ENCODE measurements at places on chromosomes 16 and 17. TPM values are rescaled to one million over a fixed set of nuclear protein-coding genes. Genes with fewer than 3 reads are reported as not detected.

Gene LHX1
- not detected for total RNA-seq

DNA sequence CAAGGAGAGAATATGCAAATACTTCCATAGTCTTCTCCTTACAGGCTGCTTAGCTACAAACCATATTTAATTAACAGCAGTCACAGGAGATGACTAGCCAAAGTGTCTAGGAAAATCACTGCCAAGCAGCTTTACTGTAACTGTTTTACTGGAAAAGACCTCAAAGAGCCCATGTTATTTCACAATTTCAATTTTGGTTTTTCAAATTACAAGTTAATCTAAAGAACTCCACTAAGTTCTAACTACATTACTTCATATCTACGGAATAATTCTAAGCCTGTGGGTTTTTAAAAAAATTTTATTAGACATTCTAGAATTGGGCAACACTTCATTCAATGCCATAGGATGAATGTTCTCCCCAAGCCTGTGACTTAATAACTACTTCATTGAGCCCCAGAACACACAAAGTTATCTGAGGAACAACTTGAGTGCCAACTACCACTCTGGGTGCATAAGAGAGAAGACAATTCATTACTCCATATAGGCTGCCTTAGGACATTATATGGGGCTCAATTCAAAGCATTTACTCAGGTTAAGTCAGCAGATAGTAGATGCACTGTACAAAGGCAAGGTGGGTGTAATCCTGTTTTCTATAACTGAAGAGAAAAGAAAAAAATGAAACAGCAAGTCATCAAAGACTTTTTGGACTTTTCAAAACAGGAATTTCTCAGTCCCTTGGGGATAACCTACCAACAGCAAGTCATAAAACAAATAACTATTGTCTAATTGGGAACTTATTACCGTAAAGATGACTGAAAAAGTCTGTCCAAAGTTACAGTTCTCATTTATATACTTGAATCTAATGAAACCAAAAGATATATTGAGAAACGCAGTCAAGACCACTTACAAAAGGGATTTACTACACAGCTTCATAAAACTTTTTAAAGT, 33.0 kb downstream of the STAT3 start:
- DNase-seq, result no peak

DNA sequence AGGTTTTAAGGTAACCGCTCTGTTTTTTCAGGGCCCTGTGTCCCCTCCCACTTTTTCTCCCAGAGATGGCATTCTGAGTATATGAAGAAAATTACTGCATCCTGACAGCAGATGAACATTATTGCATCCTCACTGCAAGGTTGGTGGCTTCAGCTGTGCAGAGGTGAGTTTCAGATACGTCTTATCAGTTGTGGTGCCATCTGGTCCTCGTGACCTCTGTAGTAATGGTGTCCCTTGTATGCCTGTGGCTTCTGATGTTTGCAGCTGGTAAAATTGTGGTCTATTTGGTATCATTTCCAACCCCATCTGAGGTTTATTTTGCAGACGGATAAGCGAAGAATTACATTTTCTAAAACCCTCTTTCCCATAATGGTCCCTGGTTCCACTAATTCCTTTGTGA, 417.0 kb downstream of the HS3ST3B1 start:
- no peak for DNase-seq

DNA sequence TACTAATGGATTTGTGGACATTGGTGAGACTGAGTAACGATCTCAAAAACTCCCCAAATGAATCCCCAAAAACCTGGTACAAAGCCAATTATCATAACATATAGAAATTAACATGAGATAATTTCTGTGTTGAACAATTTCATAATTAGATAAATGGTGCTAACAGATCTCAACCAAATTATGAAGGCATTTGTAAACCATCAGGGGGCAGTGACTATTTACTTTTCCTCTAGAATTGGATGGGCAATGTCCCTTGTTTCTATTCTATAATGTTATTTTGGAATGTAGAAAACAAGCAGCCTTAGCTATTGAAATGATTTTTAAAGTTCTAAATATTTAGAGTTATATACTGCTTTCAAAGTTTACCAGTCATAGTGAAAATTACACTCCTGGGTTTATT, 57.8 kb downstream of the MYH10 start:
- DNase-seq, result no peak

DNA sequence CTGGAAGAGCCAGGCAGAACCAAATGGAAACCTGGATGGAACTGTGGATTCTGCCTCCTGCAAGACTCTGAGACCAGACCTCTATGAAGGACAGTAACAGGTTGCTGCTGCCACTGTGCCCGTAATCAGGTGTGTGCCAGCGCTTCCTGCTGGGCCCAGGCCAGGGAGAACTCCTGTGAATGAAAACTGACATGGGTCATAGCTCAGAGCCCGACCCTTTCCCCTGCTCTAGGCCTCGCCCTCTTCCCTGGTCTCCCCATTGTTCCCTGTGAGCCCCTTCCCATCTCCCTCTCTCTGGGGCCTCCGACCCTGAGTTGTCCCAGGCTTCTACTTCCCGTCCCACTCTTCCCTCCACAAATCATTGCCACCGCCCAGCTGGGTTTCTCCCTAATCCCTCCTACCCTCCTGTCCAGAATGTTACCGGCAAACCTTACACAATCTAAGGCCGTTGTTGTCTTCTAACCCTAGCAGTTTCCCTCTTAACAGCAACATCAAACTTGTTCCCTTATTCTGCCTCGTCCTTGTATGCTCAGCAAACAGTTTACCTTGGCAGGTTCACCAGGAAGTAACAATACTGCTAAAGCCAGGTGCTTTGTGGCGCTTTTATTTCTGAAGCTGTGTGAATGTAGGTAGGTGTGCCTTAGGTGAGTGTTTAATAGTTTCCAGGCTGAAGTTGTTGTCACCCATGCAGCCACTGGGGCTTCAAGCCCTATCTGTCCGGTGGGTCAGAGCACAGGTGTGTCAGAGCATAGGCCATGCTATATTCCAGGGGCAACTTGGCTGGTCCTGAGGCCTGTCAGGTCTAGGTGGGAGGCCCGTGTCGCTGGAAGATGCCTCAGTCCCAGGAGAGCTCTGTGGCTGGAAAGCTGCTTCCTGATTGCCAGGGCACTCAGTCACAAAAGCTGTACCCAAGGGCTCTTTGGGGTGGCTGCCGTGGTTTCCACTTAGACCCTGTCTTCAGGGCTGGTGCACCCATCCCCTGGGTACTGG, 32.0 kb downstream of the SMPD3 start:
- no peak for DNase-seq

DNA sequence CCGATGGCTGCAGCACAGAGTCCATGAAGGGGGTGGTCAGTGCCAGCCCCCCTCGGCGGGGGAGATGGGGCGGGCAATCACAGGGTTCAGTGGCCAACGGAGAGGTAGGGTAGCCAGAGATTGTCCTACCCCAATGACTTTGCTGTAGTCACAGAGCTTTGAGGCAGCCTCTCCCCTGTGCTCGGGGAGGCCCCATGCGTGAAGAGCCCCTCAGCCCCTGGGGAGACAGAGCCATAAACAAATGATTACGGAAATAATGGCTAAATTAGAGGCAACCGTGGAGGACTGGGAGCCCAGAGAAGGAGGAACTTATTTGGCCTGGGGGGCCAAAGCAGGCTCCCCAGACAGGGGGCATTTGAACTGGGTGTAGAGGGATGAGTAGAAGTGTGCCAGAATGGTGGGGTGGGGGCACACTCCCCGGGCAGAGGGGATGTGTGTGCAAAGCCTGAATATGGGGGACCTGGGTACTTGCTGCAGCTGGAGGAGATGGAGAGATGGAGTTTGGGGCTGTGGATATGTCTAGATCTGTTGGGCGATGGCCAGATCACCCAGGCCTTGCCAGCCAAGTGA, 164.8 kb downstream of the CMIP start:
- DNase-seq, result no peak

GRCh38 chr16:82034981-82035612, at the start of gene HSD17B2:
Gene HSD17B2 (plus strand): TSS chr16:82035253. CDS start chr16:82035425, 172 bp downstream.
- DNase-seq, result no peak

DNA sequence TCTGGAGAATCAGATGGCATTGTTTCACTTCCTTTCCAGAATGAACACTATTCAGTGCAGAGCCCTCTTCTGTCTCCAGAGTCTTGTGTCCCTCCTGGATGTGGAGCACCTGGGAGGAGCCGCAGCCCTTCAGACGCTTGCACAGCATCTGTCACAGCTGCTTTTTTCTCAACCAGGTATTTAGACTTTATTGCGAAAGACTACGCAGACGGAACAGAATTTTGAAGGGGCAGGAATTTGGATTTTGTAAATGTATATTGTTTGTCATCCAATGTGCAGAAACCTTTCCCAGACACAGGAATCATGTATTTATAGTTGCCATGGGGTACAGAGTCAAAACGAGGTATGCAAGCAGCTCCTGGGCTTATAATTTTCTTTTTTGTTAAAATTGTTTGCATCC, 20.4 kb downstream of the HEATR3 start:
- no peak for DNase-seq
